ENCODE measurements at places on chromosomes 6 and 20.
A peak's percentile ranks its signal among the peaks of the same experiment; 100 is the strongest.

DNA sequence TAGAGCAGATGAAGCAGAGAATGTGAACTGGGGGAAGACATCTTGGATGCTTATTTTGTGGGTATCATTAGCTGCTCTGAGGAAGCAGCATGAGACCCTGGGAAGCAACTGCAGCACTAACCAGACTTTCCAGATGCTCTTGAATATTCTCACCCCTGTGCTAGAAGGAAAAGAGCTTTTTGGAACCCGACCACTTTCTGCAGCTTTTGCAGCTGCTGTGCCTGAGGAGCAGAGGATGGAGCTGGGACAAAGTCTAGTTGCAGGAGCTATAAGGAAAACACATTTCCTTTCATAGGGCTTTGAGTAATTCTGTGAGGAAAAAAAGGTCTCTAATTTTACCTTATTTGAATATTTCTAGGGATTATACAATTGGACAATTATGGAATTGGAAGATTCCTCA is 369.7 kb downstream of the CD109 start:
- DNase-seq: no peak

GRCh38 chr6:132746048-132746447 is 11.7 kb downstream of the VNN2 start:
- no peak for DNase-seq

DNA sequence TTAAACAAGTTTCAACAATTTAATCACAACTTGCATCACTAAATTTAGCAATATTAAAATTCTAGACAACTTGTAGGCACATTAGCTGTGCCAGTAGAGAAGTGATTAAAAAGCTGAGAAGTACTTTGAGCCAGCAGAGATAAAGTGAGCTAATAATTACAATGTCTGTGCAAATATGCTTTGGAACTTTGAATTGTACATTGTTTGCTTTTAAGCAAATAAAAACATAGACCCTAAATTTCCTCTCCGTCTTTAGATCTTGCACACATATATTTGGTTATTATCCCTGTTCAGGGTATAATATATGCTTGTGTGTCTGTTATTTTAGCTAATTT is 44.2 kb upstream of the DEFB112 start:
- no peak for DNase-seq

GRCh38 chr6:81228912-81229555 is 523.4 kb downstream of the TENT5A start:
- no peak for DNase-seq

DNA sequence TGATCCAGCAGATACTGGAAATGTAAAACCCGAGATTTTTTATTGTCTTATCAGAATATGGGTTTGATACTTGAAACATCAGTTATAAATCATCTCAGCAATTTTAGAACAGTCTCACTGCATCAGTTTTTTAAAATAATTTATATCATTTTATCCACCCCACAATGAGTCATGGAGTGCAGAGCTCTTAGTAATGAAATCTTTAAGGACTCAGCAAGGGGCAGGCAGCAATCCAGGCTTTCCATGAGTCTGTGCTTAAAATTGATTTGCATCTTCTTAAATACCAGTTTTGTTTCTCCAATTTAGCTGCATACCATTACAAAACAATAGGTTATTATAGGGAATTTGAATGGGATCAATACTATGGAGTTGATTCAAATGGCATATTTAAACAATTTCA is 832.3 kb downstream of the C6orf118 start:
- no peak for DNase-seq

DNA sequence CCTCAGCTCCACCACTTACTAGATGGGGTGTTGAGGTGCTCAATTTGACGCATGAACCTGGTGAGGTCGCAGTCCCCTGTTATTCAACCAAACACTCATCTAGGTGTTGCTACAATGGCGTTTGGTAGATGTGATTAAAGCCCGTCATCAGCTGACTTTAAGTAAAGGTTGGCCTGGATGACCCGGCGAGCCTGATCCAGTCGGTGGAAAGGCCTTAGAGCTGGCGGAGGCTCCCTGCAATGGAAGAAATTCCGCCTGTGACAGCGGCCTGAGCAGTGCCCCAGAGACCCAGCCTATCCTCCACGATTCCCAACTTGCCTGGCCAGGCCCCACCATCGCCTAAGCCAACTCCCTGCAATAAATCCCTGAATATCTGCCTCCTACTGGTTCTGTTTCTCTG is 171.4 kb downstream of the BMP7 start:
- no peak for DNase-seq

DNA sequence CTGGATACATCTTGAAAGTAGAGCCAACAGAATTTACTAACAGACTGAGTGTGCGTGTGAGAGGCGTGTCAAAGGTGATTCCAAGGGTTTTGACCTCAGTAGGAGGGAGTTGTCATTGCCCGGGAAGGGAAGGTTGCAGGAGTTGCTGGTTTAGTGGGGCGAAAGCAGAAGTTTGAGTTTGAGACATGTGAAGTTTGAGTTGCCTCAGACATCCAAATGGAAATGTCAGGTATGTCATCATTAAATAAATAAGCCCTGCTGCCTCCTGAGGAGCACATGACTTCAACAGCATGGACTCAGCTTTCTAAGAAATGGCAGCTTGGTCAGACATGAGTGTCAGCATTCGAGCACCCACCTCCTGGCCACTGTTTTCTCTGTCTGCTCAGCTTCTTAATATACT is 26.6 kb upstream of the TGM2 start:
- DNase-seq: no peak

DNA sequence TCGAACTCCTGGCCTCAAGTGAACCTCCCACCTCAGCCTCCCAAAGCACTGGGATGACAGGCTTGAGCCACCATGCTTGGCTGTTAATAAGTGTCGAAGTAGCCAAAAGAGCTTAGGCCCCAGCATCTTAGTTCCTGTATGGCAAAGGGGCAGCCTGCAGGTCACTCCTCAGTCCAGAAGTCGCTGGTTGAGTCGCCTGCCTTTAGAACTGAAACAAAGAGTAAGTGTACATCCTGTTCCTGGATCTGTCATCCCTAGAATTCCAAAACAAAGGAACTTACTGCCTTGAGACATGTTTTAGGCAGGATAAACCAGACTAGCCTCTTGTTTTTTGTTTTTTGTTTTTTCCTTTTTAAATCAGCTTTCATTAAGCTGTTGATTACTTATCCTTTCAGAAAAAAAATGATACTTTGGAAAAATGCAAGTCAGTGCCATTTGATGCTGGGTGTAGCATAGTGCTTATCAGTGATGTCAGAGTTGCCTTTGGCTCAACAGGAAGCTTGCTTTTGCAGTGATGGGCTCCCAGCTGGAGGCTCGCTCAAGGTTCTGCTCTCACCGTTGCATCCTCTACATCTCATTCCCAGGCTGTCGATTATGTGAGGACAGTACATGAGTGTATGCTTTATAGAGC is 9.0 kb downstream of the ACTR5 start:
- DNase-seq: no peak

DNA sequence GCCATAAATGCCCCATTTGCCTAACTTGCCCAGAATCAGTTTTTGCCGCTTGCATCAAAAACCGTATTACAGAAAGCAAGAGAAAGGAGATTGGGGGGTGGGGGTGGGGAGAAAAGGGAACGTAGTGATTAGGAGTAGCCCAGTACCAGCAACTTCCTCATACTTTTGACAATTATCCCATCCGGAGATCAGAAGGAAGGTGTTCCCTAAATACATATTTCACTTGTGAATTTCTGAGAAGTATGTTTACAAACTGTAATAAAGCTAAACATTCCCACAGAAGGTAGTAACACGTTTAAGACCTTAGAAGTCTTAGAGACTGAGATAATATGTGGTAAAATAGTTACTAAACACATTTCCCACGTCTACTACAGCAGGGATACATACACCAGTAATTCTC is 14.5 kb downstream of the PREP start:
- DNase-seq: no peak

DNA sequence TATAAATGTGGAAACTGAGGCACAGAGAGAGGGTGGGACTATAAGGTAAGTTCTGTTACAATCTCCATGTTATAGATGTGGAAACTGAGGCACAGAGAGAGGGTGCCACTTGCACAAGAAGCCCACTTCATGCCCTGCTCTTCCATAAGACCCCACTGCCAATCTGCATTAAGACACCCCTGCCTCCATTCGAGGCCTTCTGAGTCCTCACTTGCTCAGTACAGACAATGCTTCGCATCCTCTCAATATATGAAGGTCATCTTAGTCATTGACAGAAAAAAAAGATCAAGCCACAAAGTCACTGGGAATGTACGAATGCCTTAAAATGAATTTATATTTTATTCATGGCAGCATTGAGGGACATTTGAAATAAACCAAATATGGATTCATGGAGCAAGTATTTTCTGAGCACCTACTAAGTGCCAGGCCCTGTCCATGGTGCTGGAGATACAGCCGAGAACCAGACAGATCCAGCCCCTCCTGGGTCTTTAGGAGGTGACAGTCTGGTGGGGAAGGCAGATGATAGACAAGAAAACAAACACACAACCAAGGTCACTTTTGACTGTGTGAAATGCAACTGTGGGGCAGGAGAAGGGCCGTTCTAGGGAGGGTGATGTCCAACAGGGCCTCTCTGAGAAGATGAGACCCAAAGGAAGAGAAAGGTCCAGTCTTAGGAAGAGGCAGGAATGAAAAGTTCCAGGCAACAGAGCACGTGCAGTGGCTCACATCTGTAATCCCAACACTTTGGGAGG is 92.5 kb upstream of the PTPN1 start:
- DNase-seq: no peak

DNA sequence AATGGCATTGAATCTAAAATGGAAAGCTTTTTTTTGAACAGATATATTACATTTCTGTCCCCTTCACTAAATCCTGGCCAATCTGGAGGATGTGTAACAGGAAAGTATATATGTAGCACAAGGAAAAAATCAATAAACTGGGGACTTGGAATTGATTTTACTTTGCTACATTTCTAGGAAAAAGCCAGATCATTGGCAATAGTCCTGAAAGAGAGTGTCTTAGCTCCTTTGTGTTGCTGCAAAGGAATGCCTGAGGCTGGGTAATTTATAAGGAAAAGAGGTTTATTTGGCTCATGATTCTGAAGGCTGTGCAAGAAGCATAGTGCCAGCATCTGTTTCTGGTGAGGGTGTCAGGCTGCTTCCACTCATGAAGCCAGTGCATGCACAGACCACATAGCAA is 574.9 kb downstream of the HTR1B start:
- DNase-seq: no peak

DNA sequence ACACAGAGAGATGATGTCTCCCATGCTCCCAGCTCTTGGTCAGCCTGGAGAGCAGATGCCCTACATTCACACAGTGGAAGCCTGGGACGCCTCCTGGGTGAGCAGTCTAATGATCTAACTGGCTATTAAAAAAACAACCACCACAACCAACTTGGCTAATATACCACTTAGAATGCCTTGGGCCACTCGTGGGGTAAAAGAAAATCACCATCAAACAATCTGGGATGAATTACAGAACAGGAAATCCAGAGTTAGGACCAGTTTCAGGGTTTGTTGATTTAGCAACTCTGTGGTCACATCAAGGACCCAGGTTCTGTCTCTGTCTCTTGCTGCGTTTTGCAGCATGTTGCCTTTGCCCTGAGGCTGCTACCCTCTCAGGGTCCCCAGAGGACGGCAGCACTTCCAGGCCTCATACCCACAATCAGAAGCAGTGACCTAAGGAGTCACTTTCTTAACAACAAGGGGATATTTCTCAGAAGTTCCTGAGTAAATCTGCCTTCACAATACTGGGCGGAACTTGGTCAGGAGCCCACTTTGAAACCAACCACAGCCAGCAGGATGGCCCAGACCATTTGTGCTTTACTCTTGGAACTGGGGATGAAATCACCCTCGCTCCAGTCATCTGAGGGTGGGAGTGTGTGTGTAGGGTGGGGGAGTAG is 118.7 kb downstream of the CLIC5 start:
- no peak for DNase-seq

DNA sequence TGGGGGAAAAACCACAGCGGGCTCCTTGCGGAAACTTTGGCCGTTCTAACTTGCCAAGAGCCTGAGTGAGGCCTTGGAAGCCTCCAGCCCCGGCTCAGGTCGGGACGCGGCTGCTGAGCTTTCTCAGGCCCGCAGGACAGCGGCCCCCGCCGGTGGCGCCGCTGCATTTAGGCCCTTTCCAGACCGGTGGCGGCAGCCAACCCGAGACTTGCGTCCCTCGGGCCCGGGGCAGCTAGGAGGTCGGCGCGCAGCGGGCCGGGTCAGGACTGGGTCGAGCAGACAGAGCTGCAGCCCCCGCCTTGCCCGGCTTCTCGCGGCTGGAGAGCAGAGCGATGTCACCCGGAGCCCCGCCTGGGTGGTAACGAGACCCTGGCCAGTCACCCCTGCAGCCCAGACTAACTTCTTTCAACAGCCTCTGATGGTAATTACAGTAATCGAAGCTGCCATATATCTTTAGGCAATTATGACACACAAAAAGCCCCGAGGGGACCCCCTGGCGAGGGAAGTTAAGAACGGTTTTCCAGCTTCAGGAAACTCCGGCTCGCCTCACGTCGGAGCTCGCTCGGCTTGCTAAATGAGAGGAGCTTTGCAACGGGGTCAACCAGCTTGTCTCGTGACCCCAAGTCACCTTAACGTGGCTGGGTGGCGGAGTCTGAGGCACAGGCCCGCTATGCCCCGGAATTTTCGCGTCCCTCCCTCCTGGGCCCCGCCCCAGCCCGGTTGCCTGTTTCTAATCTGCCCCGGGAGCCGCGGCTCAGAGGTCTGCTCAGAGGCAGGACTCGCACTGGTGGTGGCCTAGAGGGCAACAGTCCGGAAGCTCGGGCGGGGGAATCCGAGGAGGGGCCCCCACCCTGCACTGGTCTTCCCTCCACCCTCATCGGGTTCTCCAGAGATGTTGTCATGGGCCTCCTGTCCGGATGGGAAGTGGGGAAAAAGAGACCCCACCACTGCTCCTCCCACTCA is 3.0 kb downstream of the NR2E1 start:
- DNase-seq: no peak

GRCh38 chr20:50189681-50190250 is 864 bp upstream of the CEBPB start:
- peak; percentile 8 for DNase-seq

DNA sequence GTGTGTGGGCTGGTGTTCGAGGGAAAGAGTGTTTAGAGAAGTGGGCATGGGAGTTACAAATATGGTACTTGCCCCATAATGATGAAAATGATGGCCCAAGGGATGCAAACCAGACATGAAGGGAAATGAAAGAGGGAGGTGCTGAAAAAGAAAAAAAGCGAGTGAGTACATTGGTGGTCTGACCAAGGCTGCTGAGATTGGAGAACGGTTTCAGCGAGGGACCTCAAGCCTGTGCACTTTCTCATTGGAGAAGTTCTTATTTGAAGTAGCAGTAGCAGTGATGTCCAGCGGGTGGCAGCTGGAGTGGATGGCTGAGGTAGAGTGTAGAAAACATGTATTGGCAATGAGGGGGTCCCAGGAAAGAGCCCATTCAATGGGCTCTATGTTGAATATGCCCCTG is 54.8 kb downstream of the TNFAIP3 start:
- DNase-seq: no peak
